ENCODE measurements at places on chromosomes 16 and 17. TPM values are rescaled to one million over a fixed set of nuclear protein-coding genes. Genes with fewer than 3 reads are reported as not detected.

GRCh38 chr17:67531291-67531690 lies 154.2 kb downstream of the PITPNC1 start:
- no peak for DNase-seq

DNA sequence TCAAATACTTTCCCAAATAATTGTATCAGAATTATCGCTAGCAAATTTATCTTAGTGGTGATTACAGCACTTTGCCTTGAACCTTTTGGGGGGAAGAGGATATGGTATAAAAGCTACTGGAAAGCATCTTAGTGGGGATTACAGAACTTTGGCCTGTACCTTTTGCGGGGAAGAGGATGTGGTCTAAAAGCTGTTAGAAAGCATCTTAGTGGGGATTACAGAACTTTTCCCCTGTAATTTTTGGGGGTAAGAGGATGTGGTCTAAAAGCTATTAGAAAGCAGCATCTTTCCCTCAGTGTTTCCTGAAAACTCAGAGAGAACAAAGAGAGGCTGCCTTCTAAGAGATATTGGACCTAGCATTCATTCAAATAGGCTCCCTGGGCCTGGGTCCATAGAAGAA lies 4.1 kb downstream of the SLFN12 start:
- DNase-seq: no peak

Gene ZG16B
- 0.10 TPM for polyA plus RNA-seq

Gene TPPP3
- 0.64 TPM for polyA plus RNA-seq
